ENCODE measurements at places on chromosomes 7 and 10. TPM values are rescaled to one million over a fixed set of nuclear protein-coding genes. Genes with fewer than 3 reads are reported as not detected.
A peak's percentile ranks its signal among the peaks of the same experiment; 100 is the strongest.

PDZD7 gene
- total RNA-seq: 0.18 TPM

GRCh38 chr7:117715784-117716445, 157.3 kb downstream of the CTTNBP2 start:
- no peak overlapping the region for H3K4me3 ChIP-seq
- DNase-seq: no peak
- H3K27ac ChIP-seq: no peak overlapping the region
- H3K4me1 ChIP-seq: no peaks in the 10 kb centered on the region
- H3K36me3 ChIP-seq: no peaks in the 10 kb centered on the region

DNA sequence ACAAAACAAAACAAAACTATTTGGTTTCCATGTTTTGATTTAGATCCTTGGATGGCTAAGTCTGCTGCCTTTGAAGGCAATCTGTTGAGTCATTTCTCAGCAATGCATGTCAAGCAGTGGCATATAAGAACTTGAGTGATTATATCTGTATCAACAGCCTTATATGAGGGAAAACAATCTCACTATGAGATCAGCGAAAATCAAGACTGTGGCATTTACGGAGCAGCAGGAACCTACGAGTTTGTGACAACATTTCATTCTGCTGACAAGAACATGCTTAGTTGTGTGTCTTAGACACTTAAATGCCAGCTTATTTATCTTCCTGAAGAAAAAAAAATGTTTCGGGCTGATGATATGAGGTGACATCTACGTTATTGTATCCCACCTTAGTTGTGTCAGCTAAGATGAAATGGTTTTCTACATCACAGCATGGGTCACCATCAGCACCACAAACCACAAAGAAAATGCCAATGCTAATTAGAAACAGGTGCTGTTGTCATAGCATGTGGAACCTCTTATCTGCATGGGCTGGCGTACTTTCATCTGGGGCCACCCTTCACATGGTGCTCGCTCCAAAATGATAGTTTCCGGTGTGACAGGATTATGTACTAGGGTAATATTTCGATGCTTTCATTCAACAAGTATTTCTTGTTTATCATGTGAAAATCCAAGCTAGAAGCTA, 1085.5 kb downstream of the SORCS1 start:
- no peaks in the 10 kb centered on the region for H3K27me3 ChIP-seq
- H3K27ac ChIP-seq: no peak overlapping the region
- no peak overlapping the region for H3K4me3 ChIP-seq
- H3K36me3 ChIP-seq: no peaks in the 10 kb centered on the region
- H3K4me1 ChIP-seq: no peaks in the 10 kb centered on the region

OGDHL gene
- 0.89 TPM for total RNA-seq

PPA1 gene
- total RNA-seq: 77.3 TPM

EPO gene
- 0.23 TPM for total RNA-seq

TMEM139 gene
- total RNA-seq: 10.7 TPM

DNA sequence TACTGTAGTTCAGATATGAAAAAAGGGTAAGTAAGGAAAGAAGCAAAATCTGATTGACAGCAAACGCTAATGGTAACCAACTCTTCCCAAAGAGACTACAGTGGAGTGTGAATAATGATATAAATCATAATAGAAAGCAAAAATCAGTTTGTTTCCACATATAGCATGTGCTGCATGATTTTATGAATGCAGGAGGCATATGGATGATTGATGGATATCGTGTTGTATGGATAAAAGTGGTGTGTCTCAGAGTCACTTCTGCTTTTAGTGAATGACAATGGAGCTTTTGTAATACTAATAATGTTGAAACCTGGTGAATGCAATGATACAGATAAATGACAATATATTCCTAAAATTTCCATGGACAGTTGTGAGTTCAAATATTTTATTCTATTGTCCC, 36.6 kb upstream of the PALS2 start:
- H3K4me3 ChIP-seq: no peak overlapping the region
- DNase-seq: no peak
- H3K36me3 ChIP-seq: no peaks in the 10 kb centered on the region

ZNF212 gene
- 4.6 TPM for total RNA-seq

DNA sequence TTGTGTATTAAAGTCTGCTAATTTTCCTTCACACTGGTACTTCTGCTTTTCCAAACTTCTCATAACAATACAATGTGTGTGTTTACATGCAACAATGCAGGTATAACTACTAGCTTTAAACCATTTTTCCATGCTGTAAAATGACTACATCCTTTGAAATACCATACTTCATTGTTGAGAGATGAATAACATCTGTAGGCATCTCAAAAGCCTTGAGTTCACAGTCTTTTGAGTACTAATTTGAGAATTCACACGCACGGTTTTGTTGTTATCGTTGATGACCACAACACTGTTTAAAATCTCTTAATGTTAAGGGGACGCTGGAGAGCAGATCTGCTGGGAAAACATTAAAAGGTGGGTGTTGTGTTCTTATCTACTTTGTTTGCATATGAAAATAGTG, 37.4 kb downstream of the SEMA3A start:
- H3K27me3 ChIP-seq: no peaks in the 10 kb centered on the region
- H3K4me3 ChIP-seq: no peak overlapping the region
- no peak overlapping the region for H3K27ac ChIP-seq
- H3K4me1 ChIP-seq: no peaks in the 10 kb centered on the region

- H3K27me3 ChIP-seq: no peaks in the 10 kb centered on the region
- no peak overlapping the region for H3K4me3 ChIP-seq
- no peaks in the 10 kb centered on the region for H3K4me1 ChIP-seq
- H3K27ac ChIP-seq: no peak overlapping the region
Measured at GRCh38 chr7:115038158-115038557, 116.3 kb downstream of the MDFIC start.

GRCh38 chr10:103668351-103669242, 175.1 kb downstream of the NEURL1 start:
- peak; percentile 86 for DNase-seq
- H3K36me3 ChIP-seq: no peaks in the 10 kb centered on the region
- peaks cover 61% of the 10 kb centered on the region for H3K4me1 ChIP-seq
- H3K27me3 ChIP-seq: no peaks in the 10 kb centered on the region

GRCh38 chr7:65471587-65471986, 97.9 kb downstream of the ZNF92 start:
- DNase-seq: no peak
- no peak overlapping the region for H3K4me3 ChIP-seq
- H3K27ac ChIP-seq: no peak overlapping the region
- no peaks in the 10 kb centered on the region for H3K4me1 ChIP-seq

GRCh38 chr10:103504181-103504783, 10.8 kb downstream of the NEURL1 start:
- no peak for DNase-seq
- H3K4me1 ChIP-seq: peaks cover 14% of the 10 kb centered on the region
- H3K27ac ChIP-seq: no peak overlapping the region

DNA sequence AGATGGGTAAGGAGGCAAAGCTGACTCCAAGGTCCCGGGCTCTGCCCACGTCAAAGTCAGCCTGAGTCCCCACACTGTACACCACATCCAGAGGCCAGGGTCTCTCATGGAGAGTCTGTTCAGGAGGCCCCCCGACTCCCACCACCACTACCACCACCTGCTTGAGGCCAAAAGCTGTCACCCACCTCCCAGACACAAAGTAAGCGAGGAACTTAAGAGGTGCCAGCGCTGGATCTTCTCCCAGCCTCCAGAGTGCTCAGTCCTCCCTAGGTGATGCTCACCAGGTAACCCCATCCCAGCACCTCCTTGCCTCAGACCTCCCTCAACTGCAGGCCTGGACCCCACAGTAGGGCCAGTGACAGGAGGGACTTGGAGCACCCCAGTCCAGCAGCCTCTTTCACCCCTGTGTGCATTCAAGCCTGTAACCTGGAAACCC, 520 bp downstream of the NPC1L1 start:
- H3K4me1 ChIP-seq: no peaks in the 10 kb centered on the region
- no peak overlapping the region for H3K4me3 ChIP-seq
- H3K36me3 ChIP-seq: no peaks in the 10 kb centered on the region
- no peaks in the 10 kb centered on the region for H3K27me3 ChIP-seq
- no peak for DNase-seq

Data from heart right ventricle (tissue), 16 donors.